ENCODE measurements at places on chromosomes 1 and 21. TPM values are rescaled to one million over a fixed set of nuclear protein-coding genes. Genes with fewer than 3 reads are reported as not detected.
A peak's percentile ranks its signal among the peaks of the same experiment; 100 is the strongest.

DNA sequence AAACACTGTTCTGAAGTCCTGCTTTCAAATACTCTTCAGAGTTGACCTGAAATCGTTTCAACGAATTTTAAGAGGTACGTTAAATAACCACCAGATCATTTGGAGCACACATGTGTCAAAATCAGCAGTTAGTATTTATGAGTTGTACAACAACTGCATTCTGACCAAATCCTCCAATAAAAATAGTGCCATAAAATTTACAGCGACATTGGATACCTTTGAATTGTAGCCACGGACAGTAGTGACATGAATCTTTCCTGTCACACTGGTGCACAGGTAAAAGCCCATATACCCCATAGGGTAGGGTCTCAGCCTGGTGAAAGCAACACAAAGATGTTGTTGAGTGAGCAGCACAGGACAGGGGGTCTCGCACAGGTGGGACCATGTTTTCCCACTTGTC lies 121.5 kb downstream of the CLIC6 start:
- H3K27ac ChIP-seq = no peak overlapping the region
- no peak for DNase-seq
- peaks cover 2% of the 10 kb centered on the region for H3K36me3 ChIP-seq
- H3K27me3 ChIP-seq = no peaks in the 10 kb centered on the region
- no peak overlapping the region for H3K4me3 ChIP-seq

GRCh38 chr1:200302921-200303290 lies 106.9 kb downstream of the ZNF281 start:
- H3K4me1 ChIP-seq = no peaks in the 10 kb centered on the region
- no peaks in the 10 kb centered on the region for H3K27me3 ChIP-seq
- peak overlapping the region; percentile 33 for H3K4me3 ChIP-seq
- H3K36me3 ChIP-seq = no peaks in the 10 kb centered on the region
- no peak overlapping the region for H3K27ac ChIP-seq

DNA sequence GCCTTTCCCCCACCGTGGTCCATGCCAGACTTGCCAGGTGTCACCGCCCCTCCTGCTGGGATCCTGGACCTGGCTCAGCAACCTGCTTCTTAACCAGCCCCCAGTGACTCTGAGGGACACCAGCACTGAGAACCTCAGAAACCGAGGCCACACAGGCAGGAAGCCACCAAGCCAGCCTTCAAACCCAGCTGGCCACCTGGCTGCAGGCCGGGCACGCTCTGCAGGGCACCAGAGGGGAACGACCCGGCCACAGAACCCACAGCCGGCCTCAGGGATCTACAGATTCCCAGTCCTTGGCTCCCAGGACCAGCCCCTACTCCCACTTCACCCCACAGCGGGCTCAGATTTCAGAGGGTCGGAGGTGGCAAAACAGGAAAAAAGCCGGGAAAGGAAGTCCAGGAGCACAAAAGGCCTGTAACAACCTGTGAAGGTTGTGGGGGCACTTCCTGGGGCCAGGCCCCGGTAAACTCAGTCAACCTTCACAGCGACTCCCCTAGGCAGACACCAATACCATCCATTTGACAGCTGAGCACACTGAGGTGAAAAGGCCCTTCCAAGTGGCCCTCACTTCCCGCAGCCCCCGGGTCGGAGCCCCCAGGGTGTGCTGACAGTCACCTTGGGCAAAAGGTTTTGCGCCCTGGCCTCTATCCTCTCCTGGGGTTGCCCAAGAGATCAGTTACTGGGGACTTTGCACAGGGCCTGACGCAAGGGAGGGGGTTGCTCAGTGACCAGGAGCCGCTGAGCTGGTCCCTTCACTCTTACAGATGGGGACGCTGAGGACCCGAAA lies 14.1 kb downstream of the RUNX3 start:
- DNase-seq = no peak
- H3K4me1 ChIP-seq = peaks cover 37% of the 10 kb centered on the region
- H3K27ac ChIP-seq = no peak overlapping the region
- no peaks in the 10 kb centered on the region for H3K27me3 ChIP-seq
- no peaks in the 10 kb centered on the region for H3K36me3 ChIP-seq

DNA sequence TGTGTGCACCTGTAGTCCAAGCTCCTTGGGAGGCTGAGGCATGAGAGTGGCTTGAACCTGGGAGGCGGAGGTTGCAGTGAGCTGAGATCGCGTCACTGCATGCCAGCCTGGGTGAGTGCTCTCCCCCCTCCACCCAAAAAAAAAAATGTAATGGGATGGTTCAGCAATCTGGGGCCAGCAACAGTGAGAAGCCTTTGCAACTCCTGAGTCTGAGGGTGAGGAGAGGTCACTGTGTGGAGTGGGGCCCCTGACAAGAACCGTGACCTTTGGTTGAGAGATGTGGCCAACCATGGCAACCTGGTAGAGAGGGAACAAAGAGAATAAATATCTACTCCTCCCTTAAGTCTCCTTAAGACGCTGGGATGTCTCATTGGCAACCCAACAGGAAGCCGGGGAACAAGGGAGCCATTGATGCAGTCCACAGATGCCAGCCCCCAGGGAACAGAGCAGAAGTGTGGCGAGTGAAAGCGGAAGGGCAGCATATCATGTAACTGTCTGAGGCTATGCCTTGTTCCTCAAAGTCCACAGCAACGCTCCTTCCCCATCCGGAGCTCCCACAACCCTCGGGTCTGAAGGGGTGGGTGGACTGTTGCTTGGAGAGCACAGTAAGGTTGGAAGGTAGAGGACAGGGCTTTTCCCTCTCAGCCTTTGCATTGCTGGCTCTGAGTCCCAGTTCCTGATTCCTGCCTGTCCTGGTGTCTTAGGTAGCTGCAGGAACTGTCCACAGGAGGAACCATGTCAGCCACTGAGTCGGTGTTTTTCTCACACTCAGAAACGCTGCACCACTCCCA lies 8.3 kb downstream of the TRNP1 start:
- H3K27ac ChIP-seq = no peak overlapping the region
- H3K27me3 ChIP-seq = no peaks in the 10 kb centered on the region
- no peak overlapping the region for H3K4me3 ChIP-seq
- DNase-seq = no peak
- H3K4me1 ChIP-seq = peaks cover 18% of the 10 kb centered on the region

DNA sequence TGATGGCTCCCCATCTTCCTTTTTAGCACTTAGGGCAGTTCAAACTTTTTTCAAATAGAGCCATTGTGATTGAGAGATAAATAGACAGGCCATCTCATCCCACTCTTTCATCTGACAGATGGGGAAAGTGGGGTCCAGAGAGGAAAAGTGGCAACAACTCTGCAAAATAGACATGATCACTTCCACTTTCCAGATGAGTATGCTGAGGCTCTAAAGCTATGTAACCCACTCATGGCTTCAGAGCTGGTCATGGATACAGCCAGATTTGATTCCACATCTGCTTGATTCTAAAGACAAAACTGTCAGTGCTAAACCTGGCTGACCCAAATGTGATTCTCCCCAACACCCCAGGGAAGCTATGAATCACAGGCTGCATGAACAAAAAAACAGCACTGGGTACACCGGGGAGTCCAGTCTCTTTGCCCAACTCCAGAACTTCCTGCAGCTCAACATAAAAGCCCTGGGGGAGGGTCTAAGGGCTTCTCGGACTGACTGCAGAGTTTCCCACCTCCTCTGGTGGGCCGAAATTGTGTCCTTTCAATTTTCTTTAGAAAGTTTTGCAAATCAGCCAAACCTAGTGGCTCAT lies 59.3 kb downstream of the PLPP3 start:
- peaks cover 32% of the 10 kb centered on the region for H3K4me1 ChIP-seq
- no peaks in the 10 kb centered on the region for H3K27me3 ChIP-seq
- DNase-seq = no peak
- no peak overlapping the region for H3K4me3 ChIP-seq
- peaks cover 68% of the 10 kb centered on the region for H3K36me3 ChIP-seq

DNA sequence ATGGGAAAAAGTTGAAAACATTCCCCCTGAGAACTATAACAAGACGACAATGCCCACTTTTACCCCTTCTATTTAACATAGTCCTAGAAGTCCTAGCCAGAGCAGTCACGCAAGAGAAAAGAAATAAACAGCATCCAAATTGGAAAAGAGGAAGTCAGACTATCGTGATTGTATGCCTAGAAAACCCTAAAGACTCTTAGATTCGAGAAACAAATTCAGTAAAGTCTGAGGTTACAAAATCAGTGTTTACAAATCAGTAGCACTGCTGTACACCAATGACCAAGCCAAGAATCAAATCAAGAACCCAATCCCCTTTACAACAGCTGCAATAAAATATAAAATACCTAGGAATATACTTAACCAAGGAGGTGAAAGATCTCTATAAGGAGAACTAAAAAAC lies 72.4 kb downstream of the POU2F1 start:
- peaks cover 2% of the 10 kb centered on the region for H3K4me1 ChIP-seq
- no peak overlapping the region for H3K4me3 ChIP-seq
- no peaks in the 10 kb centered on the region for H3K36me3 ChIP-seq
- no peak overlapping the region for H3K27ac ChIP-seq
- H3K27me3 ChIP-seq = no peaks in the 10 kb centered on the region

The ZBTB37 gene
- total RNA-seq = 29.8 TPM

- H3K27me3 ChIP-seq = no peaks in the 10 kb centered on the region
- DNase-seq = peak; percentile 12
- H3K36me3 ChIP-seq = no peaks in the 10 kb centered on the region
Observed at GRCh38 chr1:160910170-160910750, 25.3 kb upstream of the ITLN1 start.

DNA sequence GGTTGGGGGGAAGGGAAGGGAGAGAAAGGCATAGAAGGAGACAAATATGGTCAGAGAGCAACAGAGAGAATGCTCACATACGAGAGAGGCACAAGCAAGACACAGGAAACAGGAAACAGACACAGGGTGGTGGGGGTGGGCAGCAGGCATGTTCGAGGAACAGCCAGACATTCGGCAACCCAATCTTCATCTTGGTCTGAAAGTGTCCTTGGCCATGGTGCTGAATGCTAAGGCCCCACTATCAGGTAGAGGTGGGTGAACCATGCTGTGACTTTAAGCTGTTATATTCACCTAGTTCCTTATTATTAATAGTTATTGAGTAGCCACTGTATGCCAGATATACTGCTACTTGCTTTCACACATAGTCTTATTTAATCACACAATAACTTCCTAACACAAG lies 109.2 kb downstream of the DDX20 start:
- H3K36me3 ChIP-seq = no peaks in the 10 kb centered on the region
- no peak overlapping the region for H3K27ac ChIP-seq
- no peaks in the 10 kb centered on the region for H3K4me1 ChIP-seq
- peaks cover 3% of the 10 kb centered on the region for H3K27me3 ChIP-seq

The HPDL gene
- 0.80 TPM for total RNA-seq

DNA sequence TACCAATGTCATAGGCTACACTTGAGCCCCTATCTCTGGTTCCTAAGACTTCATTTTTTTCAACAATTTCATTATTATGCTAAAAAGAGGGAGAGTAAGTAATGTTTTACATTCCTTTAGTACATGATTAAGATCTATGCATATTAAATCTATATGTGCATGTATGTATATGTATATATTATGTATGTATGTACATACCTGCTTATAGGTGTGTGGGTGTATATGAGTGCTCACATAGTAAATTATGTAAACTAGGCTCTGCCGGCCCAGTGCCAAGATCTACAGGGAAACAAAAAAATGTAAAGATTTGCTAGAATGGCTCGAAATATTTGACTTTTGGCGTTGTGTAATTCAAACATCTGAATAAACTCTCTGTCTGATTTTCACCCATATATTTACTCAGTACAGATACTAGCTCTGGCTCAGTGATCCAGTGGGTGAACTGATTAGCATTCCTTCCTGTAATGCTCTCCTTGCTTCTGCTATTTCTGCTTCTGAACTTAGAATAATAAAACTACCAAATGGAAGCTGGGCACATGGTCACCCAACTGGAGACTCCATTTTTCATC lies 113.1 kb upstream of the FGGY start:
- no peaks in the 10 kb centered on the region for H3K27me3 ChIP-seq
- DNase-seq = peak; percentile 25
- peaks cover 25% of the 10 kb centered on the region for H3K4me1 ChIP-seq
- no peak overlapping the region for H3K4me3 ChIP-seq
- no peak overlapping the region for H3K27ac ChIP-seq

Data from lung (tissue), 17 donors.